ENCODE measurements at places on chromosomes 7 and 10.

DNA sequence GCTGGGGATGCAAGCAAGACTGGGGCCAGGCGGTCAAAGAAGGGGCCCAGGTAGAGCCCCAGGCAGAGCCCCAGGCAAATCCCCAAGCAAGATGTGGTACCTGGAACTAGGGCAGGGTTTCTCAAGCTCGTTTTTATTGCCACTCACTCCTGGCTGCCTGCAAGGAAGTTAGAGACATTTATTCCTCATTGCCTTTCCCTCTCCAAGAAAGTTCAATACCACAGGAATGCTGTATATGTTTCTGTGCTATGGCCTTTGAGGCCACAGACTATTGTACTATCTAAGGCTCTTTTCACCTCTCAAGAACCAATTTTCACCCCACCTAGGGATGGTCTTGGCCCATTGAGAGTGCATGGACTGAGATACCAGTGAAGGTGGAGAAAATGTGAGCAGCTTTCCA is 71.3 kb downstream of the TACC2 start:
- DNase-seq, result no peak

- no peak for DNase-seq
Measured at GRCh38 chr7:121530227-121531174, 134.4 kb upstream of the FAM3C start.

GRCh38 chr7:69677054-69677852 is 79.0 kb downstream of the AUTS2 start:
- no peak for DNase-seq

DNA sequence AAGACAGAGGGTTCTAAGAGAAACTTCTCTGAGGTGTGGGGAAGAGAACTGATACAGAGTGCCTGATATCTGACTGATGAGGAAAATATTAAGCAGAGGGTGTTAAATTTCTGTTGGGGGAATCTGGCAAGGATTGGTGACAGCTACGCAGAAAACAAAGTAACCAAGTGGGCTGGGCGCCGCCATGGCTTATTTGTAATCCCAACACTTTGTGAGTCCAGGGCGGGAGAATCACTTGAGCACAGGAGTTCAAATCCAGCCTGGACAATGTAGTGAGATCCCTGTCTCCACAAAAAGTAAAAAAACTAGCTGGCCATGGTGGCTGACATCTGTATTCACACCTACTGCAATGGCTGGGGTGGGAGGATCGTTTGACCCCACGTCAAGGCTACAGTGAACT is 2.1 kb upstream of the C7orf25 start:
- DNase-seq, result no peak

DNA sequence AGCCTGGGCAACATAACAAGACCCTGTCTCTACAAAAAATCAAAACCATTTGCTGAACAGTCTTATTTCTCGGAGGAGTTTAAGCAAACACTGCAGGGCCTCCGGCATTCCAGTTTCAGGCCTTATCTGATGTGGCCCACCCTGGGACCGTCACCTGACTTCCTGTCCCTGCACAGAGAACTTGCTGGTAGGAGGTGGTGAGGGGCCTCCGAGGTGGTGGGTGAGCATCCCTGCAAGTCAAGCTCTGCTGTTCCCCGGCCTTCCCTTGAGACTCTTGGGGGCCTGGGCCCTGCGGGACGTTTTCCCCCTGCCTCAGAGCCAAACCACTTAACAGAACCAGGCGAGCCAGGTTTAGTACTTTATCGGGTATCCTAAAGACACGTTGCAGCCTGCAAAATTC is 44.5 kb upstream of the AP5Z1 start:
- no peak for DNase-seq

DNA sequence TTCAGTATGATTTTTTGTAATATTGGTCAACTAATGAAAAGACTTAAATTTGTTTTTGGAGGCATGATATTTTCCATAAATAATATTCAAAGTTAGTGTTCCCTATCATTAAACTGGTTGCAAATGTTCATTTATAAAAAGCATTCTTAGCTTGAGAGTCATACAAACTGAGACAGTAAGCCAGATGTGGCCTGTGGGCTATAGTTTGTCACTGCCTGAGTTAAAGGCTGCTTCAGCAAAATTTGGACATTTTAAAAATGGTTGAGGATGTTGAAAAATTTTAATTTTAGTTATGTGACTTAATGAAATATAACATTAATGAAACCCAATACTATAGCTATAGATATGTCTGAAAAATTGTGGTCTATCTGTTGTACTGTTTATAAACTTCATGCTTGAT is 180.2 kb upstream of the CACNA2D1 start:
- no peak for DNase-seq

DNA sequence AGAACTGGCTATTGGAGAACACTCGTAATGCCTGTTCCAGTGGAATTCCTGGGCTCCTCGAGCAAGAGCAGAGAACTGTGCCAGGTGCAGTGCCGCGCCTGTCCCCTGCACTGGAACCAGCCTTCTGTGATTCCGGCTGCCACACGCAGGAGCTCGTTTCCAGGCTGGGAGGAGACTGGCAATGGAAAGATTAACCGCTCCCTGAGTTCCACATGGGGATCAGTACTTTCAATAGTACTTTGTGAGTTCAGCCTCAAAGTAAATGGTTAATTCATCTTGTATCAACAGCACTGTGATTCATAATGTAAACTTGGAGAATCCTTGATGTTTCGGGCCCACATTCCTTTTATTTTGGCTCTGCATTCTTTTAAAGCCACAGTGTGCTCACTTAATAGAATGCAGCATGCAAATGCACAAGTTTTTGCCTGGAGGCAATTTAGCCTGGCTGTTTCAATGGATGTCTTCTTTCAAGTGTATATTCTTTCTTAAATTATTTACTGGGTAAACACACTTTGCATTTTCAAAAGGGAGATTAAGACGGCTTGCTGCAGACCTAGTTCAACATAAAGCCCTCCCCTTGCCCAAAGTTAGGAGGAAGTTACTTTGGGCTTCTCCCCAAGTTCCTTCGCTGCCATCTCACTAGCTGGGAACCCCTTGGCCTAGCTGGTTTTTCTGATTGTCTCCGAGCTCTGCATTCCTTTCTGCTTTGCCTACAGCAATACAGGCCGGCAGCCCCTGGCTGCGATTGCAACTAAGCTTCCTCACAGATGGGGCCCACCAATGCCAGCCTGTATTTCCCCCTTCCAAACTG is 138.1 kb upstream of the TCF7L2 start:
- no peak for DNase-seq

- no peak for DNase-seq
Measured at GRCh38 chr7:1854866-1855724, 185.0 kb downstream of the ELFN1 start.

DNA sequence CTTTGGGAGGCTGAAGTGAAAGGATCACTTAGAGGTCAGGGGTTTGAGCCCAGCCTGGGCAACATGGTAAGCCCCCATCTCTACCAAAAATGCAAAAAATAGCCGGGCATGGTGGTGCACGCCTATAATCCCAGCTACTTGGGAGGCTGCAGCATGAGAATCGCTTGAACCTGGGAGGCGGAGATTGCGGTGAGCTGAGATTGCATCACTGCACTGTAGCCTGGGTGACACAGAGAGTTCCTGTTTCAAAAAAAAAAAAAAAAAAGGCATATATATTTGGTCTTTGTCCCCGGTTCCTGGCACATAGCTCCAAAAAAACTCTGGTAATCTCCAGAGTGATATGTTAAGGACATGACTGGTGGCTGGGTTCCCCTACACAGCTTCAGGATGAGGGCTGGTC is 147.3 kb downstream of the SEC23IP start:
- DNase-seq, result no peak

- no peak for DNase-seq
Measured at GRCh38 chr10:96835899-96836298, 3.8 kb downstream of the LCOR start.

DNA sequence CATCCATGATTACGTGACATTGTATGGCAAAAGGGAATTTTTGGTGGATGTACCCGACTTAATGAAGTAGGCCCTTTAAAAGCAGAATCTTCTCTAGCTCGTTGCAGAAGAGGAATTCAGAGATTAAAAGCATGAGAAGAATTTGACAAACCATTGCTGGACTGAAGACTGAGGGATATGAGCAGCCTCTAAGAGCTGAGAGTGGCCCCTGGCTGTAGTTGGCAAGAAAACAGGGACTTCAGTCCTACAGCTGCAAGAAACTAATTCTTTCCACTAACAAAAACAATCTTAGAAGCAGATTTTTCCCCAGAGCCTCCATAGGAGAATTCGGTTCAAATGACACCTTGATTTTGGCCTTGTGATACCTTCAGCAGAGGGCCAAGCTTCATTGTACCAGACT is 34.1 kb downstream of the MACC1 start:
- DNase-seq, result no peak

- DNase-seq, result no peak
Measured at GRCh38 chr7:23938937-23939552, 229.0 kb downstream of the STK31 start.

DNA sequence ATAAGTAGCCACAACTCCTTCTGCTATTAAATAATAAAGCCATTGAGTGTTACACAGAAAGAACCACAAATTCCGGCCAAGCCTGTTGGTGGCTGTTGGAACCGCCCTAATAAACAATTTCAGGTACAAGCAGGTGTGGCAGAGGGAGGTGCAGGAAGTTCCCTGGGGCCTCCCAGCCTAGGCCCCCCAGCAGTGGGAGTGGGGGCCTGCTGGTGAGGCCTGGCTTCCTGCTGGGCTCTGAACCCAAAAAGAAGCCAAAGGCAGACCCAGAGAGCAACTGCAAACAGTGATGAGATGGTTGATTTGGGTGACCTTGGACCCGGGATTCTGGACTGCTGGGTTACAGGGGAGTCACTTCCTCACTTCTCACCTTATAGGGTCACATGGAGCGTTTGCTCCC is 21.0 kb upstream of the LMTK2 start:
- no peak for DNase-seq

GRCh38 chr7:5517057-5517456 is 93.4 kb upstream of the TNRC18 start:
- no peak for DNase-seq

Measured in activated CD4-positive, alpha-beta T cell treated with anti-CD3 and anti-CD28 coated beads, Interleukin-2, amount 50 U/mL, for 4 hours (primary cell).